Activated T-helper 2 cell treated with anti-CD3 and anti-CD28 coated beads, Interferon-gamma antibody, Interleukin-2, Interleukin-4, amounts not matched to agents 10 μg/mL and 5 μg/mL and 100 μg/mL, durations not matched to agents 14 hours and 24 hours and 36 hours (primary cell): ENCODE measurements at places on chromosomes 3 and 15.

DNA sequence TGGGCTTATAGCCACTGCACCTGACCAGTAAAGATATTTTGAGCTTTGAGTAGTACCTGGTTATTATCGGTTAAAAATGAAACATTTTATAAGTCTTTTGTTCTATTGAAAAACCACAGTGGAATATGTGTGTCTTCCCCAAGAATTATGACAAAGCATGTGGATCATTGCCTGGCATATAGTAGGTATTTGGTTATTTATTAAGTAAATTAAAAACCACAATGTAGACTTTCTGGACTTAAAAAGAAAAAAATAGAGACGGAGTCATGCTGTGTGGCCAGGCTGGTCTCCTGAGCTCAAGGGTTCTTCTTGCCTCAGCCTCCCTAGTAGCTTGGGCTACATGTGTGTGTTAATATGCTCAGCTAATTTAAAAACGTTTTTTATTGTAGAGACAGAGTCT lies 43.5 kb downstream of the UBE2E2 start:
- no peak for DNase-seq

GRCh38 chr3:140756240-140757016 lies 78.6 kb downstream of the TRIM42 start:
- DNase-seq, result no peak

GRCh38 chr15:78241017-78241416 lies 6.7 kb upstream of the ACSBG1 start:
- DNase-seq, result peak; percentile 70

- no peak for DNase-seq
Observed at GRCh38 chr15:100169615-100170290, 172.0 kb downstream of the ADAMTS17 start.
